ENCODE measurements at places on chromosomes 12 and 14.

- DNase-seq, result no peak
Observed at GRCh38 chr14:23580948-23581281, 2.3 kb upstream of the JPH4 start.

DNA sequence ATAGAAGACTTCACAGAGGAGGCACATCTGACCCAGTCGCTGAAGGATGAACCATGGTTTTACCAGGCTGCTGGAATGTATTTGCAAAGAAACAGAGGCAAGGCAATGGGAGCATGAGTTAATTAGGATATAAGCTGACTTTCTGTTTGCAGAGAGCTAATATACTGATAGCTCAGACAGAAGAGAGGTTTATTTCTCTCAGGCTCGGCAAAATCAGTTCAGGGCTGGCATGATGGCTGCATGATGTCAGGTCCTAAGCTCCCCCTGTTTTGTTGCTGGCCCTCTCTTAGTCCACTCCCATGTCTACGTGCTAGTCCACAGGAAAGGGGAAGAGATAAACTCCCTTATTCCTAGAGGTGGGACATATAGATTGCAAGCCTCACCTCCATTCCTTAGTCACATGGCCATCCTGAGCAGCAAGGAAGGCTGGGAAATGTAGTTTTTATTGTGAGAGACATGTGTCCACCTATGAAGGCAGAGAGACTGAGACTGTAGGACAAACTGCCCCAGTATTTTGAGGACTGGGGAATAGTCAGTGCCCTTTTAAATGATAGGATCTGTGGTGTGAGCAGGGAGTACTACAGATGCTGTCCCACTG is 224.5 kb downstream of the VRK1 start:
- DNase-seq, result no peak

GRCh38 chr12:12542964-12543363 is 19.7 kb downstream of the DUSP16 start:
- no peak for DNase-seq

DNA sequence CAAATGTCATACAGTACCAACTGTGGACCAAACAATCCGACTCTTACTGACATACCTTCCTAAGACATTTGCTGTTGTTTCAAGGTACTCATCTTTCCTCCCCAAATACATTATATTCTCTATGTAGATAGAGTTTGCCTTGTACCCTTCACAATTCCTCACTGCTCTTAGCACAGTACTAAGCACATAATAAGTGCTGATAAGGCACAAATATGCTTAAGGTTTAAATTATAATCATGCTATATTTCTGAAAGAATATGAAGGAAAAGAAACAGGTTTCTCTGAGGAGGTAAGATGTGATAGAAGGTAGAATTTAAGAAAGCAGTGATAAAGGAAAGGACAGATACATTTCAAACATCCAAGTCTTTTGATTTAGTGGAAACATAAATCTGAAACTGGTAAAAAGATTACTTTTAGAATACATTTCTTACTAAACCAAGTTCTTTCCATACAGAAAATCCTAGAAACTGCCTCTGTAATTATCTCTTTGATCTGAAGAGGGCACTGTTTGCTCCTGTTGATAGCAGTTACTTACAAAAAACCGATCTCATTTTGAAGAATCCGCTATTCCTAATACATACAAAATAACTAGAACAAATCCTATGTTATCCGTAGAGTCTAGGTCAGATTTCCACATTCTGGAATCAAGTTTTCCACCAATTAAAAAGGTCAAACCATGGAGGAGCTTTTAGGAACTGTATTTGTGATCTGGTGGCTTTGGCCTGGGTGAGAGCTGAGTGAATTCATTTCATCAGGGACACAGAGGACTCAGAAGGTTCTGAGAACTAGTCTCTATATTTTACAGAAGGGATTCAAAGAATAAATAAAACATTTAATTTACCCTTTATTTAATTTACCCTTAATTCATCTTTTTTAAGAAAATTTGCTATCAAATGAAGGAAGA is 311.9 kb downstream of the DAD1 start:
- DNase-seq, result no peak

DNA sequence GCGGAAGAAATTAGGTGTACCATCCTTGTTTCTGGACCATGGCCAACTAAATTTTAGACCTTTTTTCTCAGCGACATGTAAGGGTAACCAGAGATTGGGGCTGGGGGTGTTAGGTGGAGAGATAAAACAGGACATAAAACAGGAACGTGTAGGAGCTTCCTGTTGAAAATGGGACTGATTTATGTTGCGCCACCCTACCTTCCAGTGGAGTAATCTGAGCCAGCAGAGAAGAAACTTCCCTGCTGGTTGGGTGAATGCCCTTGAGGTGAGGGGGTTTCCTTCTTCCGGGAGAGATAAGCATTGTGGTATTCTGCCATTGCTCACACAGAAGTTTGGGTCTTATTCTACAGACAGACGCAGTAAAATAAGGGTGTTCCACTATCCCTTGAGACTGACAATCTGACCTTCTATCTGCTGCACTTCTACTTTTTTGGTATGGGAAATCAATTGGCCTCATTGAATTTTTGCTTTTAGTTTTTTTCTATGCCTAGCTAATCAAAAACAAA is 417.6 kb downstream of the PCNX1 start:
- no peak for DNase-seq

GRCh38 chr12:88947486-88948043 is 367.3 kb upstream of the KITLG start:
- no peak for DNase-seq

GRCh38 chr14:88983755-88984154 is 159.3 kb downstream of the TTC8 start:
- peak; percentile 15 for DNase-seq

GRCh38 chr12:12217018-12217359 is 49.9 kb downstream of the LRP6 start:
- no peak for DNase-seq

GRCh38 chr12:49646871-49647654 is 23.7 kb downstream of the PRPF40B start:
- no peak for DNase-seq

DNA sequence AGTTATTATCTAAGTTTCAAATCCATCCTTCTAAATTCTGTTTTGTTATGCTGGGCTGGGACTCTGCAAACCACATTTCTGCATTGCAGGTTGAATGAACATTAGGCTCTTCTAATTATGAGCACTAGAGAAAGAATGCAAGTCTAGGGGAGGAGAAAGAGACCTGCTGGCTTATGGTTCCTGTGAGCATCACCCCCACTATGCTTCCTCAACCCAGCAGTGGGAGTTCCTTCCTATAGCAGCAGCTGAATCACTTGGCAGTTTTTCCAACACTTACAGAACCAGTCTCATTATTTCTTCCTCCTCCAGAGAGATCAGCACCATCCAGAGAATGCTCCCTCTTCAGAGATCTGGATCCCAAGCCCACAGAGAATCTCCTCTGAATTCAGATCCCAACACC is 297.7 kb upstream of the CLEC14A start:
- no peak for DNase-seq

GRCh38 chr14:39430762-39431415 is 1.3 kb downstream of the FBXO33 start:
- no peak for DNase-seq

DNA sequence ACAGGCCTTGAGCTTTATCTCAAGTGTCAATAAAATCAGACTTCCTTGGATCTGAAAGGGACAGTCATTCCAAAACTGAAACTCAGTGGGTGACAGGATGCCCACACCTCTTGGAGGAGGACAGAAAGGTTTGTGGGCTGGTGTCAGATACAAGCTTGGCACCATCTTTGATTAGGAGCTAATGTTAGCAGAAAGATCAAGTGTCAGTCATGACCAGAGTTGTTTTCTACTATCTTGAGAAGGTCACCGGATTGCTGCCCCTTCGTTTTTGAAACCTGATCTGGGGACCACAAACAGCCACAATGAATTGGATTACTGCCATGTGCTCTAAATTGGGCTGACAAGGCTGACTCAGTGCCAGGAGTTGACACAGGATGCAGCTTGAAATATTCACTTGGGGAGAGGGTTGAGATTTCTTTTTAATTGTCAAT is 88.3 kb downstream of the OTOGL start:
- DNase-seq, result no peak

GRCh38 chr14:36241183-36241582 is 64.7 kb upstream of the PTCSC3 start:
- DNase-seq, result no peak

GRCh38 chr12:132488127-132489077 is 1.5 kb upstream of the FBRSL1 start:
- DNase-seq, result no peak

- DNase-seq, result peak; percentile 21
Observed at GRCh38 chr12:48938805-48939204, 13.5 kb upstream of the FKBP11 start.

- DNase-seq, result no peak
Observed at GRCh38 chr14:82915381-82915780, 1381.7 kb upstream of the SEL1L start.

DNA sequence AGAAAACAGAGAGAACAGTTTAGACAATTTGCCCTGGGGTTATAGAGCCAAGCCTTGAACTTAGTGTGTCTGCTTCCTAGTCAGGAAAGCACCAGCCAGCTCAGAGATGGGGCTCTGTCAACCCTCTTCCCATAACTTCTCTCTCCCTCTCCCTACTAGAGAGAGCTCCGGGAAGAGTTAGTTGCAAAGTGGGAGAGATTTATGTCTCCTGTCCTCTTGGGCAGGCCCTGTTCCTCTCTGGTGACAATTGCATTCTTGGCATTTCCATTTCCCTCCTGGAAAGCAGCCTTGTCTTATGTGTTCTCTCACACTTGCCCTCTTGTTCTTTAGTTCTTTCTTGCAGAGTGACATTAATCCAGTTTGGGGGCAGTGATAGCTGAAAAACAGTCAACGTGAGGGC is 42.1 kb upstream of the TUNAR start:
- DNase-seq, result no peak

DNA sequence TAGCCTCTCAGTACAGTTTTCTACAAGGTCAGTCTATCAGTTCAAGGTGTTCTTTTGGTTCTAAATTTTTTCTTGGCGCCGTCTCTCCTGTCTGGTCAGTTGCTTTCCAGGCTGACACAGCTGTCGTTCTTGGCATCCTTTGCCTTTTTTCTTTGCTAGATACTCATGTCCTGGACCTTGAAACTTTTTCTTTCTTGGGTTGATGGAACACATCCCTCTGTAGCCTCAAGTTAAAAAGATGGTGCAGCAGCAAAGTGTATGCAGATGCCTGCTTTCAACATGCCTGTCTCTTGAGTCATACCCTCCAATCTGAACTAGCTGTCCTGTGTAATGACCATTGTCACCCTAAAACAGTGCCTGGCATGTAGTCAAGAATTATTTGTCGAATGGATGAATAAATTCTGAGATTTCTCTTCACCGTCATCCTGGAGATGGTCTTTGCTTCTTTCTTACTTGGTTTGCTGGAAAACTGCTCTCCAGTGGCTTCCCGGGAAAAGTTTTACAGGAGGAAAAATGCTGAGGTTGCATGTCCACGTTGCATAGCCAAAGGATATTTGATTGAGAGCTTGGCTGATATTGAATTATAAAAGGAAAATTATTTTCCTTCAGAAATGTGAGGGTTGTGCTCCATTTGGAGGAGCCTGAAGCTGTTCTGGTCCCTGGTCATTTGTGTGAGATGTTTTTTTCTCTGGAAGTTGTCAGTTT is 4.6 kb downstream of the NYNRIN start:
- DNase-seq, result no peak

GRCh38 chr12:115799610-115800009 is 477.9 kb downstream of the MED13L start:
- no peak for DNase-seq

- DNase-seq, result no peak
Observed at GRCh38 chr12:109880938-109881337, 597 bp upstream of the GLTP start.

- DNase-seq, result no peak
Observed at GRCh38 chr12:120847392-120847791, 56.8 kb downstream of the SPPL3 start.

DNA sequence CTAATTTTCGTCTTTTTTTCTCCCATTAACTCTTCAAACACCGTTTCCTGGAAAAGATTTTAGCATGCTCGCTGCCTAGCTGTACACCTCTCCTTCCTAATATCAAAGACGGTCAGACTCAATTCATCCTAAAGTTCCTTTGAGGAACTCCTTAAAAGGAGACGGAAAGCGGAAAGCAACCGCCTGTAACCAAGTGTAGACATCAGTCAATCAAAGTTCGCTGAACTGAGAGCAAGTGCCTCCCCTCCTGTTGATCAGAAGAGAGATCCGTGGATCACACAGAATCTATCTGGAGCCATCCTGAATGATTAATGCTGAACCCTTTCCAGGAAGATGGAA is 412 bp upstream of the TEP1 start:
- DNase-seq, result no peak

DNA sequence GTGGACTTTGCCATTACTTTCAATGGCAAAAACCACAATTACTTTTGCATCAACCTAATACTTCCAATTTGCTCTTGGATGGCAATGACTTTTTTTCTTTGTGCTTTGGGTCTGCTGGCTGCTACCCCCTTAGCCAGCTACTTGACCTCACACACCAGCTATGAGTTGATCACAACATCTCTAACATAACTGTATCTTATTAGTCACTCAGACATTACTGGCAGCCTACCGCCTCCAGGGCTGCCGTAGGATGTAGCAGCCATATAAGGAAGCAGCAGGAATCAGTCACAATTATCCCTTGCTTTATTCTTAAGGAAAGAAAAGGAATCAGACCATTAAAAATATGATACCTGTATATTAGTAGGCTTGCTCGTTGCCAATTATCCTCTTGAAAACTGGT is 260.5 kb downstream of the ADAMTS20 start:
- DNase-seq, result no peak

Data from nucleus accumbens (tissue), 56 donors.